Activated naive CD4-positive, alpha-beta T cell (primary cell): ENCODE measurements at places on chromosomes 3 and 15.

DNA sequence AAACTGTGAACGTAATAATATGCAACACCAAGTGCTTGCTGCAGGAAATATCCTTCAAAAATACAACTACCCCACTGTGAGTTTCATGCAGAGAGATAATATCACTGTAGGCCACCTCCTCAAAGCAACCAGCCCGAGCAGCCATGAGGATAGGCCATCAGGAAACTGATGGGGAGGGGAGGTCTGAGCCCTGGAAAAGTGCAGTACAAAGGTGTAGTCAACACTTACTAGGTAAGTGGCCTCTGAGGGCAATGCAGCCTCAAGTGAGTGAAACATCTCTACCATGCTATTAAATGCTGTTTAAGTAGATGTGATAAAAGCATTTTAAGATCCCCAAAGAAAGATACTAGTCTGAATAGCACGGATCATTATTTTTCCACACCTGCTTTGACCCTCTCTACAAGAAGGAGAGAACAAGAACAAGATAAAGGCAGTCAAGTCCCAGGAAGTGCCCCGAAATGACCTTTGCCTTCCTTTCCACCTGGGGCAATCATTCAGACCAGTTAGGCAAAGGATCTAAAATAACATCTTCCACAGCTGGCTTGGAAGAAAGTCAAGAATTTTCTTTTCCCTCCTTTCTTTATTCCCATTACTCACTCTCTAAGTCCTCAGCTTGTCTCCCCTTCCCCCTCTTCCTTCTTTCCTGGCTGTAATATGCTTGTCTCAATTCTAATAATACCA is 62.8 kb downstream of the FMN1 start:
- DNase-seq, result no peak

- no peak for DNase-seq
Measured at GRCh38 chr3:133531981-133532380, 41.5 kb upstream of the CDV3 start.

- no peak for DNase-seq
Measured at GRCh38 chr3:138875754-138876664, 41.3 kb upstream of the PIK3CB start.

- no peak for DNase-seq
Measured at GRCh38 chr15:66875588-66876420, 173.8 kb downstream of the SMAD6 start.

DNA sequence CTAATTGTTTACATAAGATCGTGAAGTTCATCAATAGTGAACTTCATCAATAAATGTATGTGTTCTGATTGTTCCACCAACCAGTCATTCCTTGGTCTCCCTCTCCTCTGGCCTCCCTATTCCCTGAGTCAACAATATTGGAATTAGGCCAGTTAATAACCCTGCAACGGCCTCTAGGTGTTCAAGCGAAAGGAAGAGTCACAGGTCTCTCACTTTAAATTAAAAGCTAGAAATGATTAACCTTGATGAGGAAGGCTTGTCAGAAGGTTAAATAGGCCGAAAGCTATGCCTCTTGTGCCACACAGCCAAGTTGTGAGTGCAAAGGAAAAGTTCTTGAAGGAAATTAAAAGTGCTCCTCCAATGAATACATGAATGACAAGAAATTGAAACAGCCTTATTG is 89.4 kb upstream of the ACKR4 start:
- DNase-seq, result no peak

DNA sequence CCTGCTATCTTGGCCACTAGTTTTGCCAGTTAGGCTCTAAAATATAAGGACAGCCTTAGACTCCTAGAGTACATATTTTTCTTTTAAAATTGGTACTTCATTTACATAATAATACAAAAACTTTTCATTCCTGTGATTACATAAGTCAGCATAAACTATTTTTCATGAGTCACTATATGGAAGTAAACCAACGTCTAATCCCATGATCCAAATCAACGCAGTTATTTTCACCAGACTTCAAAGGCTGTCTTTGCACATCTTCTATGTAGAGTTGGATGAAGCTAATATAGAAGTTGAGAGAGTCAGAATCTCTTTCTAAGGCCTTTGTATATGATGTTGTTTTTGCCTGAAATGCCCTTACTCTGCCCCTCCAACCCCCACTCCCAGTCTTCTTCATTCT is 7.6 kb upstream of the MFSD1 start:
- DNase-seq, result no peak

DNA sequence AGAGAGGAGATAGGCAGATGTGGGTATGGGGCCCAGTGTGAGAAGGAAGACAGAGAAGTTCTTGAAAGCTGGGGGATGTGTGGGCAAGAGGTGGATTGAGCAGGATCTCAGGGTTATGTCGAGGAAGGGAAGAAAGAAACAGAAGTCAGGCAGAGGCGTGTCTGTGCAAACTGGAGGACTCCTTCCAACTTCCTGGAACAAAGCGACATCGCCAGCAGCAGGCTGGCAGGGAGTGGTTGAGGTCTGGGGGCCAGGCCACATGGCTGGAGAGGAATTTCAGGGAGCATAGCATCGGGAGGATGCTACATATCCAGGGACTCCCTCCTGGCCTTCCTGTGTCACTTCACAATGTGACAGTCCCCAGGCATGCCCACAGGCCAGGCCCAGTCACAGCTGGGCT is 42.9 kb upstream of the MYZAP start:
- no peak for DNase-seq
